ENCODE measurements at places on chromosomes 12 and 14. TPM values are rescaled to one million over a fixed set of nuclear protein-coding genes. Genes with fewer than 3 reads are reported as not detected.

DNA sequence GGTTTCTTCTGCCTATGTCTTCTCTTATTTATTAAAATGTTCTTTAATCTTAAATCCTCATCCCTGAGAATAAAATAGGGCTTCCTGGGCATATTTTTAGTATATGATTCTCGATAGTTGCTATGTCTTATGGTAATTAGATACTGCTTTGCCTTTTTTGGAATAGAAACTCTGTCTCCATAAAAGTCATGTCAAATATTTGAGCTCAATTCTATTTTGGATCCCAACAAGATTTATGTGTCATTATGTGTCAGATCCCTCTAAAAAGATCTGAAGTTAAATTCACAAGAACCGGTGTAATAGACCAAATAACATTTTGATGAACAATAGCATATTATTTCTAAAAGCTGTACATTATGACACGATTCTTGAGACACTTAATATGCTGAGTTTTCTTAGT lies 312.5 kb upstream of the PDE3A start:
- no peak for DNase-seq

- DNase-seq: no peak
These were observed 352.2 kb downstream of the TMEM121 start for GRCh38 chr14:105878554-105878953.

GRCh38 chr14:86521843-86522242 lies 991.9 kb downstream of the FLRT2 start:
- no peak for DNase-seq

DNA sequence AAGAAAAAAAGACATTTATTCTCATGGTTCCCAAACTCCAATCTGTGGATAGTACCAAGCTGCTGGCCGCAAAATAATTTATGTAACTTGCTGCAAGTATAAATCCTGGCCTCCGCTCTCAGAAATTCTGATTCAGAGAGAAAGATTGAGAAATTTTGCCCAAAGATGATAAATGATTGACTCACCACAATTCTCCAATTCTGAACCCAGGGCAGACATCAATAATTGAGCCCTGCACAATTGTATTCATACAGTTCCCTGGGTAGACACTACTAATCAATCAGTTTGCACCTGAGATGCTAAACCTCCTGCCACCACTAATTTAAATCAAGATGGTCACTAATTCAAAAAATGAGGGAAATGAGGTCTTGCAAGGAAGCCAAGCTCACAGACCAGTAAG lies 38.2 kb downstream of the TRPV4 start:
- no peak for DNase-seq

KRR1 gene
- total RNA-seq: 27.0 TPM

KLRC1 gene
- total RNA-seq: not detected

BCAT1 gene
- total RNA-seq: 130 TPM

CRADD gene
- 21.1 TPM for total RNA-seq

TMEM253 gene
- 0.19 TPM for total RNA-seq

NCAPD2 gene
- 37.3 TPM for total RNA-seq

STRAP gene
- total RNA-seq: 99.8 TPM

Data from glomerular endothelial cell (primary cell).